ENCODE measurements at places on chromosomes 5 and 9. TPM values are rescaled to one million over a fixed set of nuclear protein-coding genes. Genes with fewer than 3 reads are reported as not detected.

SHOC1 gene
- not detected for total RNA-seq

SV2C gene
- total RNA-seq, result 0.88 TPM

- no peak for DNase-seq
Observed at GRCh38 chr5:126178521-126178920, 244.7 kb upstream of the GRAMD2B start.

DNA sequence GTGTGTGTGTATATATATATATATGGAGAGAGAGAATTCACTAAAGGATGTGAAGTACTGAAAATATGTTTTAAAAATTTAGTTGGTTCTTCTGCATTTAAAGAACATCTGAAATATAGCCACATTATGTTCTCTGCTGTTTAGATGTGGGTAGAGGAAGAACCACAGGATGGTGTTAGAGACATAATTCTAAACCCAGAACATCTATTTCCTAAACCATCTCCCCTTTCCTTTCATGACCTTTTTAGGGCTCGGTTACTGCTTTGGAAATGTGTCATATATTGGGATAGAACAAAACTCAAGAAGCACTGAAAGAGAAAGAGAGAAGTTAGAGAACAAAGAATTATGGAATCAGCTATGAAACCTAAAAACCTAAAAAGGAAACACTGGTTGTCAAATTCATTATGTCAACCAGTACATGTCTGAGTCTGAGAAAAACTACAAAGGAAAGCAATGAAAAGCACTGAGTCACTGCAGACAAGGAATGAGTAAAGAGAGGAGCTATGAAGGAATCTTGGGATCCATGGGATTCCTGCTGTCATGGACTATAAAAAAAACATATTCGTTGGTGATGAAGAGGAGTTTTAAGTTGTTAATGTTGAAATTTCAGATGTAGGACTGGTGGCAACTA, 28.4 kb downstream of the SLC12A2 start:
- no peak for DNase-seq

GRCh38 chr9:121345070-121345469, 25.0 kb downstream of the STOM start:
- no peak for DNase-seq

DNA sequence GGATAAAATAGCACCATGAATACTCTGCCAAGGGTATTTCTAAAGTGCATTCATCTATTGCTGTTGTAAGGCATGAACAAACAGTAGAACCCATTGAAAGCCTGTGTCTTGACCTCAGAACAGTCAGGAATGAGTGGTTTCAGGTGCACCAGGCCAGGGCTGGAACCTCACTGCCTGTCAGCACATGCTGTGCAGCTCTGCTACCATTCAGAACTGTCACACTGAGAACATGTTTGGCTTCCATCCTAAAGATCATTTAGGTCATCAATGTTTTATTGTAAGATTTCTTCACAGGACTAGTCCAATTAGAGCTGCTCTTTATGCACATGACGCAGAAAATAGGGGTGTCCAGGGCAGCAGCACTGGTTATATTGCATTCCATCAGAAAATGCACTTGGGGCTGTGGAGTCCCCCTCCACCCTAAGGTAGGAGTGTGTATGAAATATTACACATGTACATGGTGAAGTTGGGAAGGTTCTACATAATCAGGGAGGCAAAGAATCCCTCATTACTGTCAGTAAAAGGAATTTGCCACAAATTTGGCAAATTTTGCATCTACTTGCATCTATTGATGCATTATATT, 408.0 kb downstream of the CTNND2 start:
- no peak for DNase-seq

GRCh38 chr5:28750251-28750650, 1711.9 kb upstream of the CDH9 start:
- no peak for DNase-seq

GRCh38 chr9:35734096-35734495, 1.6 kb downstream of the CREB3 start:
- DNase-seq, result no peak

DNA sequence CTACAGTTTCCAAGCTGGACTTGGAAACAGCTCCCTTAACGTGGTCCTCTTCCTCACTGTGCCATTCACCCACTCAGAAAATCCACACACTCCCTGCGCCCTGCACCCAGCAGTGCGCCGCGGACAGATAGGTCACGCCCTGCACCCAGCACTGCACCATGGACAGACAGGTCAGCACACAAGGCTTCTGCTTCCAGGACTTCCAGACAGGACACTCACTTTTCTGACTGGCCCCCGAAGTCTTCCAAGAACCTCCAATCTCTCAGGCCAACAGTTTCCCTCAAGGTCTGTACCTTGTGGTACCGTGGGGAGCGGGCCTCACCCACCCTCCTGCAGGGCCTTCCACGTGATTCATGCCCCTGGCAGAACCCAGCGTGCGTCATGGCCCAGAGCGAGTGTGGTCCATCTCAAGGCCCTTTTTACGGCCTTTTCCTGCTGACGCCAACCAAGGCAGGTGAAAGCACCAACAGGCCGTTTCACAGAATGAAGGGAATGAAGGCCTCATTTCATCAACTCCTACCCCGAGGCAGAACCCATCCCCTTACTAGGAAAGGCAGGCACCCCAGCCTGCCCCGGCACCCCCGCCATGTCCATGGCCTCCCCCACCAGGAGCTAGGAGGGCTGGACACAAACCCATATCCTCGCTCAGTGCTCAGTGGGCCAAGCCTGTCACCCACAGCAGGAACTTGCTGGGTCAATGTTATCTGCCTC, 17.3 kb downstream of the VAV2 start:
- no peak for DNase-seq

All from Calu3 (cell line).